COLO829 (cell line): ENCODE measurements at places on chromosomes 7 and 10.

DNA sequence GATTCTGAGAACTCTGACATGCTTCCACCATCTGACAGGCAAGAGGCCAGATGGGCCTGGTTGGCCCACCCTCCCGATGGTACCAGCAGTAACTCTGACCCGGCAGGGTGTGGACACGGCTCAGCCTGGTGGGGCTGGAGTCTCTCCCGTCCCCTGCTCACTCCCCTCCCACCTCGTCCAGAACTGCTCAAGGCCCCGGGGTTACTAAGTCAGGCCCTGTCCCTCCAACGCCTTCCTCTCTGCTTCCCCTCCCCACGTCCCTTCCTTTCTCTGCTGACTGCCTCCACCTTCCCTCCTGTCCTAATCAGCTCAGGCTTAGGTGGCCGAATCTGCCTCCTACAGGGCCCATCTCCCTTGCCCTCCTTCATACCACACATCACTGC lies 12.5 kb downstream of the CALML5 start:
- no peak for DNase-seq

DNA sequence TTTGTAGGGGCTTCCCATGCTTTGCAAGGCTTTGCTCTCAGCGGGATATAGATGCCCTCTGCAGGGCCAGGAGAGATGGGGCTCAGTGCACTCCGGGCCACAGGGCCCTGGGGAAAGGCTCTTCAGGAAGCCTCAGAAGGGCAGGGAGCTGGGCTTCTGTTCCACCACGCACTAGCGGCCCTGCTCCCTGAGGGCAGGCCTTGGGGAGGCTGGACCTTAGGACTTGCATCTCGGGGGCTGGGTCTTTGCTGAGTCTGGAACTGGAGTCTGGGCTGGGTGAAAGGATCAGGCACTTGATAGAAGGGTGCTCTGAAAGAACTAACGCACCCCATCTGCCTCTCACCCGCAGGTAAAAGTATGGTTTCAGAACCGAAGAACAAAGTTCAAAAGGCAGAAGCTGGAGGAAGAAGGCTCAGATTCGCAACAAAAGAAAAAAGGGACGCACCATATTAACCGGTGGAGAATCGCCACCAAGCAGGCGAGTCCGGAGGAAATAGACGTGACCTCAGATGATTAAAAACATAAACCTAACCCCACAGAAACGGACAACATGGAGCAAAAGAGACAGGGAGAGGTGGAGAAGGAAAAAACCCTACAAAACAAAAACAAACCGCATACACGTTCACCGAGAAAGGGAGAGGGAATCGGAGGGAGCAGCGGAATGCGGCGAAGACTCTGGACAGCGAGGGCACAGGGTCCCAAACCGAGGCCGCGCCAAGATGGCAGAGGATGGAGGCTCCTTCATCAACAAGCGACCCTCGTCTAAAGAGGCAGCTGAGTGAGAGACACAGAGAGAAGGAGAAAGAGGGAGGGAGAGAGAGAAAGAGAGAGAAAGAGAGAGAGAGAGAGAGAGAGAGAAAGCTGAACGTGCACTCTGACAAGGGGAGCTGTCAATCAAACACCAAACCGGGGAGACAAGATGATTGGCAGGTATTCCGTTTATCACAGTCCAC lies 5.4 kb downstream of the EMX2 start:
- no peak for DNase-seq

DNA sequence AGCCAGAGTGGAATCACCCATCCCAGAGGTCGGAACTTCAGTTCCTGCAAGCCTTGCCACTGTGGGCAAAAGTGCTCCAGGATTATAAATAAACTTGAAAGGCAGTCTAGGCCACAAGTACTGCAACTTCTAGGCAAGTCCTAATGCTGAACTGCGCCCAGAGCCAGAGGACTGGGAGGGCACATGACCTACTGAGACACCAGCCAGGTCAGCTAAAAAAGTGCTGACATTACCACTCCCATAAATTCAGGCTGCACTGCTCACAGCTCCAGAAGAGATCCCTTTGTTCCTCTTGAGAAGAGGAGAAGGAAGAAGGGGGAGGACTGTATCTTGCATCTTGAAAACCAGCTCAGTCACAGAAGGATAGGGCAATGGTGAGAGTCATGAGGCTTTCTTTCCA lies 1084.1 kb upstream of the PHF14 start:
- peak; percentile 1 for DNase-seq

- no peak for DNase-seq
Observed at GRCh38 chr10:59896191-59896590, 10.2 kb downstream of the CCDC6 start.

GRCh38 chr7:3927446-3928110 lies 626.5 kb downstream of the SDK1 start:
- no peak for DNase-seq

DNA sequence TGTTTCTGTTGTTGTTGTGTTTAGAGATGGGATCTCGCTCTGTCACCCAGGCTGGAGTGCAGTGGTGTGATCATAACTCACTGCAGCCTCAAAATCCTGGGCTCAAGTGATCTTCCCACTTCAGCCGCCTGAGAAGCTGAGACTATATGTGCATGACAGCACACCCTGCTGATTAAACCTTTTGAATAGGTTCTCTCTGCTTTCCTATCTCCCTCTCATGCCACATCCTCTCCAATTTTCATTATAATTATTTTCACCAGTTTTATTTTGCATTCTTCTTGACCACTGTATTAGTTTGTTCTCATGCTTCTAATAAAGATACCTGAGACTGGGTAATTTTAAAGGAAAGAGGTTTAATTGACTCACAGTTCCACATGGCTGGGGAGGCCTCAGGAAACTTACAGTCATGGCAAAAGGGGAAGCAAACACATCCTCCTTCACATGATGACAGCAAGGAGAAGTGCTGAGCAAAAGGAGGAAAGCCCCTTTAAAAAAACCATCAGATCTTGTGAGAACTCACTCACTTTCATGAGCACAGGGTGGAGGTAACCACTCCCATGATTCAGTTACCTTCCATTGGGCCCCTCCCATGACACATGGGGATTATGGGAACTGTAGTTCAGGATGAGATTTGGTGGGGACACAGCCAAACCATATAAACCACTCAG lies 12.9 kb downstream of the AGK start:
- no peak for DNase-seq

- no peak for DNase-seq
Observed at GRCh38 chr7:50507898-50508470, 57.2 kb downstream of the DDC start.

GRCh38 chr10:27959093-27959715 lies 39.7 kb downstream of the ODAD2 start:
- no peak for DNase-seq

GRCh38 chr7:130888468-130888867 lies 154.5 kb upstream of the KLF14 start:
- DNase-seq = no peak

DNA sequence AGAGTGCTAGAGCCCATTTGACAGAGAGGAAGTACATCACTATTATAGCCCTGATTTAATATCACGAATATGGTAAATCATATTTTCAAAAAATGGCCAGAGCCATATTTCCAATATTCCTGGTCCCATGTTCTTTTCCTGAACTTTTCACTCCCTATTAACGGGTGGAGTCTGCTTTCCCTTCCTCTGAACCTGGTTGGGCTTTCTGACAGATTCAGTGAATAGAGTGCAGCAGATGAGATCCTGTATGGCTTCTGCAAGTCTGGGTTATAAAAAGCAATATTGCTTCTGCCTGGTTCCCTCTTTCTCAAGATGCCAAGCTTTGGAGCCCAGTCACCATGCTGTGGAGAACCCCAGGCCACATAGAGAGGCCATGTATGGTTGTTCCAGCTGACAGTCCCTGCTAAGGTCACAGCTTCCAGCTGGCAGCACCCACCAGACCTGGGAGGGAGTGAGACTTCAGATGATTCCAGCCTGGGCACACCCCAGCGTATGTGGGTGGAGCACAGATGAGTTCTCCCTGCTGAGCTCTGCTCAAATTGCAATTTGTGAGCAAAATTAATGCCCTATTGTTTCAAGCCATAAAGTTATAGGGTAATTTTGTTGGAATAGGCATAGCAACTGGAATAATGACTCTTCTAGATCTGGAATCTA lies 17.9 kb upstream of the CHCHD3 start:
- DNase-seq = no peak

DNA sequence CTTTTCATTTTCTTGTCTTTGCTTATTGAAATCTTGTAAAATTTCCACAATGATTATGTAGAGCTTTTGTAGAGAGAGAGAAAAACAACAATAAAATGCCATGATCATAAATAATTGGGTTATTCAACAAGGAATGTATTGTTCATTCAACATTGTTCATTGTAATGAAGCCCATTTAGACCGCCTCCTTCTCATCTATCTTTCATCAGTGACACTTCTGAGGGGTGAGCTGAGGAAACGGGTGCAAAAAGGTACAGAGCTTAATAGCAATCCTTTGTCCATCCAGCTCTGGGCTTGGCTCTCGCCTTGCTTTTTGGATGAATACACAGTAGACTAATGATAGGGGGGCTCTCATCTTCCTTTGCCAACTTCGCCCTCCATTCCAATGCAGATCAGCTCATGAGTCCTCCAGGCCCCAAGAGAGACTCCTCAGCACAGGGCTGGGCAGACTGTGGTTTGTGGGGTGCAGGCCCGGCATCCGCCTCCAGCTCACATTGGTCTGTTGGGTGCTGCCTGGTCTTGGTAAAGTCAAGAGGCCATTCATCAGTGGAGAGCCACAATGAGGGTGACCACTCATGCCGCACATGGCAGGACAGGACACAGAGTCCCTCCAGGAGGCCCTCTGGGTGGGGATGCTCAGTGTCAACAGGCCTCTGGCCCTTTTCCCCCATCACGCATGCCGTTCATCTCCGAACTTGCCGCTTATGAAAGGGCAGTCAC lies 17.9 kb upstream of the PPA1 start:
- no peak for DNase-seq

DNA sequence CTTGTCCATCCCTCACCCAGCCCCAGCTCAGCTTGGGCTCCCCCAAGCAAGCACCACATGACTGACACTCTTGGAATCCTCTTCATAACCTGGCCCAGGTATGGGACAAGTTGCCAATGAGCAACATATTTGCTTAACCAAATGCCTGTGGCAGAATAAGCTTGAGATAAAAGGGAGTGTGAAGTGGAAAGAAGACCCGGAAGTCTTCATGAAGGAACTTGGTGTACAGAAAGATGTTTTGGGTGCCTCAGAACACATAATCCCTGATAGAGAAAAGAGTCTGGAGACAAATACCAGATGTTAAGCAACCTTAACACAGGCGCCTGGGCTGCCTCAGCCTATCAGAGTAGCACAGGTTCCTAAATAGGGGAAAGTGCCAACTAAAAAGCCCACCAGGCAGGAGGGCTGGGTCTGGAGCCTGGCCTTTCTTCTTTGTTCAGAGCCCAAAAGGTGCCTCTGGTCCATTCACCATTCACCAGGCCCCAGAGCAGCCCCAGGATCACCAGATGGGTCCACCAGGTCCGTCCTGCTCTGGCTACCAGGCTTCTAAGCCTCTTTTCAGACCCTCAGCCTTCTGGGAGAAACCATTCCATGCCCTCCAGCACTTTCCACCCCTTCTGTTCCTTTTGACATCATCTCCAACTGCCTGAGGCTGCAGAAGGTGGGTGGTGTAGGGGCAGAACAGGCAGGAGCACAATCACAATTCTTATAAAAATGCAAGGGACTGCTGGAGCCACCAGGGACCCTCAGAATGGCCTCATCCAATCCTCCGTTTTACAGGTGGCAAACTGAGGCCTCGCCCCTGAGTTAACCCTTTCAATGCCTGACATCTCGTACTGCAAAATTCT lies 22.6 kb downstream of the KCNMA1 start:
- no peak for DNase-seq

- no peak for DNase-seq
Observed at GRCh38 chr10:104938031-104938430, 296.9 kb downstream of the SORCS3 start.

- DNase-seq = no peak
Observed at GRCh38 chr10:61992671-61993668, 91.5 kb downstream of the ARID5B start.

GRCh38 chr10:84076047-84076388 lies 63.3 kb upstream of the GHITM start:
- DNase-seq = peak; percentile 50

GRCh38 chr7:37669818-37670217 lies 13.7 kb upstream of the GPR141 start:
- no peak for DNase-seq

GRCh38 chr7:142345811-142346210 lies 88.0 kb upstream of the PRSS58 start:
- DNase-seq = no peak

DNA sequence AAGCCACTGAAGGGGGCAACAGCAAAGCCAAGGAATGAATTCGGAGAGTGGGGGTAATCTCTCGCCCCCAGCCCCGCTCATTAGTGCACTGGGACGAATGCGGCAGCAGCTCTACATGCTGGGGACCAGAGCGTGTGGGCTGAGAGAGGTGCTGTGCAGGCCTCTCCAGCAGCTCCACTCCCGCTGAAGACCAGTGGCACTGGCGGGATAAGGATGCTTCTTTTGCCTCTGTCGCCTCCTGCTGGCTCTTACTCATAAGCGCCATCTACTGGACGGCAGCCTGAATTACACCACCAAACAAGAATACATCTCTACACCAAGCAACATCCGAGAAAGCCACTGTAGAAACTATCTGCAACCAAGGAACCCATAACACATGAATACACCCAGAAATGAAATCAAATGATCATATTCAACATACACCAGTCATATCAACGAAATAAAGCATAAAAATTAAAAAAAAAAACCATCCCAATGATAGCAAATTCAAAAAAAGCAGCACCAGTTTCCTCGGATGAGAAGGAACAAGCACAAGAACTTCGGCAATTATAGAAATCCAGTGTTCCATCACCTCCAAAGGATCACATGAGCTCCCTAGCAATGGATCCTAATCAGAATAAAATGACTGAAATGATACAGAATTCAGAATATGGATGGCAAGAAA lies 79.0 kb upstream of the TMEM168 start:
- peak; percentile 83 for DNase-seq

GRCh38 chr7:156889089-156889488 lies 3.9 kb downstream of the LMBR1 start:
- no peak for DNase-seq

DNA sequence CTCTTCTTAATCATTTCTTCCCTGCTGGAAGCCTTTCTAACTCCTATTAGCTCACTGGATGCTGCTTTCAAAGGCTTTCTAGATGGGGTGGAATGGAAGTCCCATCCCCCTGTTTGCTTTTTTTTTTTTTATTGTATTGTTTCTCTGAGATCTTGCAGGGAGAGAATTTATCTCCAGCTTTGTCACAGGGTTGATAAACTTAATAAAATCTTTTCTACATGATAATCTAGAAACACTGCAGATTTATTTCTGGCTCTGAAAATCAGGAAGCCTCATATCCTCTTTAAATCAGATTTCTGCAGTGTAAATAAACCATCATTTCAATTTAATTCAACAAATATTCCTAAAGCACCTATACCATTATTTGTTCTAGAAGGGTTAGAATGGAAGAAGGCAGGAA lies 37.2 kb upstream of the CHCHD3 start:
- no peak for DNase-seq

- no peak for DNase-seq
Observed at GRCh38 chr7:137172105-137172590, 171.4 kb downstream of the PTN start.

- DNase-seq = no peak
Observed at GRCh38 chr10:122962405-122962804, 8.4 kb upstream of the C10orf88 start.

- DNase-seq = no peak
Observed at GRCh38 chr10:79206300-79207095, 137.7 kb downstream of the ZMIZ1 start.

GRCh38 chr10:130749911-130750310 lies 561.6 kb downstream of the TCERG1L start:
- DNase-seq = no peak
